Sciatic nerve (tissue), 2 donors: ENCODE measurements at places on chromosomes 4 and X. TPM values are rescaled to one million over a fixed set of nuclear protein-coding genes. Genes with fewer than 3 reads are reported as not detected.

The SASH3 gene
- 8.6 TPM for total RNA-seq

The NCAPG gene
- total RNA-seq, result 0.49 TPM

The RBM47 gene
- total RNA-seq, result 21.0 TPM

The EVC2 gene
- 12.5 TPM for total RNA-seq

The PPP2R2C gene
- total RNA-seq, result 0.58 TPM

The FOXR2 gene
- total RNA-seq, result not detected

The ABLIM2 gene
- total RNA-seq, result 44.4 TPM

The SLAIN2 gene
- 103 TPM for total RNA-seq

The C1GALT1C1 gene
- 14.7 TPM for total RNA-seq

The TRO gene
- 13.0 TPM for total RNA-seq

The CLCN4 gene
- 9.1 TPM for total RNA-seq

The BMP3 gene
- total RNA-seq, result 14.8 TPM

The KLHL13 gene
- total RNA-seq, result 8.4 TPM
